ENCODE measurements at places on chromosomes 16 and 17.

- no peak for DNase-seq
Observed at GRCh38 chr16:59909262-59909661, 1175.1 kb upstream of the GOT2 start.

DNA sequence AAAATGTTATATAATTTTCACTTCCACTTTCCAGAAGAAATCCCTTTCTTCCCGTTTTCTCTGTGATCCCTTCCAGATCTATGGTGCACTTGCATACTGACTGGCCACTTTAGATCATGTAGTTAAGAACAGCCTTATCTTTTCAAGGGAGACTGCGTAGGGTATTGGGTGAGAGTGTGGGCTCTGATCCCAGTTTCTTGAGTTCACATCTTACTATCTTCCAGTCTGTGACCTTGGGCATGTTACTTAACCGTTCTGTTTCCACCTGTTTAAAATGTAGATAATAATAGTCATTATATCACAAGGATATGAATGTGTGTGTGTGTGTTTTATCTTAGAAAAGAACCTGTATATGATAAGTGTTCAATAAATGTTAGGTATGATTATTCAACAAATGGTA, 83.7 kb downstream of the TANGO6 start:
- DNase-seq, result no peak

- no peak for DNase-seq
Observed at GRCh38 chr16:85441189-85441889, 171.8 kb upstream of the GSE1 start.

GRCh38 chr16:25051406-25052150, 36.4 kb upstream of the ARHGAP17 start:
- DNase-seq, result no peak

- DNase-seq, result no peak
Observed at GRCh38 chr17:41199421-41200078, 9.9 kb downstream of the KRTAP9-1 start.

DNA sequence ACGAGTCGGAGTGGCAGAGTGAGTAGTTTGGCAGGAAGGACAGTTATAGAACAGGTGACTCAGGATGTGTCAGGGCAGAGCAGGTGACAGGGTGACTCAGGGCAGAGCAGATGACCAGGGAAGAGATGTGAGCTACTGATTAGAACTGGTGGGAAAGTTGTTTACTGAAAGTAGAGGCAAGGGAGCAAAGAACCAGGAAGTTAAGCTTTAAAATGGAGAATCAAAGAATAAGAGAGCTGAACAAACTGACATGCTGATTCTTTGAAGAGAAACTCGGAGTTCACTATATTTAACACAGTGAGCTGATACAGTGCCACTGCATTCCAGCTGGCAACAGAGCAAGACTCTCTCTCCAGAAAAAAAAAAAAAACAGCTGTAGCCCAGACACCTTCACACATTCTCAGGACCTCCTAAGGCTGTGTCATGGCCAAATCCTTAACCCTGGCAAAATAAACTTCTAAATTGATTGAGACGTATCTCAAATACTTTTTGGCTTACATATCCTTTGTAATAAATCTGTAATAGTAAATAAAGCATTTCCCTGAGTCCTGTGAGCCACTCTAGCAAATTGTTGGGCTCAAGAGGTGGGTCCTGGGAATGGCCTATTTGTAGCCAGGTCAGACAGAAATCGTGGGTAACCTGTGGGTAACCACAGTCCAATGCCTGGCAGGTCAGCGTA, 12.3 kb upstream of the UBE2I start:
- no peak for DNase-seq

GRCh38 chr16:55832773-55833691, at the start of gene CES1:
Gene CES1, minus strand, starts transcription at chr16:55833096. Its CDS starts 41 bp downstream, at chr16:55833055.
- DNase-seq, result no peak

GRCh38 chr16:78984324-78984723, 616.2 kb downstream of the MAF start:
- DNase-seq, result no peak

- DNase-seq, result no peak
Observed at GRCh38 chr16:20875355-20875650, 24.9 kb downstream of the DCUN1D3 start.

- no peak for DNase-seq
Observed at GRCh38 chr16:66923866-66924265, 1.5 kb downstream of the RRAD start.

DNA sequence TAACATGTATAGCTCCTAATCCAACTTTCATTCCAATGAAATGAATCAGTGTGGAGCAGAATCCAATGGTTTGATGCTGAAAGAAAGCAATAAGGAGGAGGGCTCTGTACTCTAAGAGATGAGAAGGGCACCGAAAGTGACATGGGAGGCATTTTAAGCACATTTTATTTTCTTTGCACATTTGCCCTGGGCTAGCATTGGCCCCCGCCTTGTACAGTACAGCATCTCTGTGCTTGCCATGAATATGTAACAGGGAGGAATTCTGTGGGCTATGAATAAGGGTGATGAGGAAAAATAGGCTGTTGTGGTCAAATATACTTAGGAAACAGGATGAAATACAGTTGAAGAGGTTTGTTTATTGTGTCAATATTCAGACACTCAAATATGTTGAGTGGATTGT, 45.2 kb upstream of the SHISA6 start:
- DNase-seq, result no peak

DNA sequence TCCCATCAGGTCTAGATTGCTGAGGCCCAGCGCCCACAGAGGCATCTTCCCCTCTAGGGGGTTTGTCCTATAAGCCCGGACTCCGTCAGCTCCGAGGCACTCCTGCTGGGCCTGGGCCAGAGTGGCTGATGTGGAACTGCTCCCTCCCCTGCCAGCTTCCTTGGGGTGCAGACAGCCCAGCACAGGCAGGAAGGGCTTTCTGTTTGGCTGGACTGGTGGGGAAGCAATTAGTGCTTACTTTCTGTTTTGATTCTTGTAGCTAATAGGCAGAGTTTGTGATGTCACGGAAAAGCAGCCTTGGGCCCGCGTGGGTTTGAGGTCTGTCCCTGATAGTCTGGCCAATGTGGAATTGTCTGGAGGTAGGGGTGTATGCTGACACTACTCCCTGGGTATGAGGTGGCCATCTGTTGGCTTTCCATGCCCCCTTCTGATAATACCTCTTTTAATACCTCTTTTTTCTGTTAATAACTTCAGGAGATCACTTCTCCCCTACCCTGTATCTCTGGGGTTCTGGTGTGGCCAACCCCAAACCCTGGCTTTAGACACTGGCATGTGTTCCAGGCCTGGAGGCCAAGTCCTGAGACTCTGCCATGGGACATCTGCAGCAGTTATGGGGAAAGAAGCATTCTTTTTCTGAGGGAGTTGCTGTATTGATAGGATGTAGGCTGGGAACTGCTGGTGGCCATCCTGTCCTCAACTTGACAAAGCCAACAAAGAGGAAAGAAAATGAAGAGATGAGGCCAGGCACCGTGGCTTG, 190.9 kb downstream of the RAB11FIP4 start:
- DNase-seq, result no peak

GRCh38 chr17:18248300-18248731, 10.2 kb downstream of the FLII start:
- DNase-seq, result peak; percentile 27

- DNase-seq, result no peak
Observed at GRCh38 chr17:68353111-68353521, 61.8 kb downstream of the ARSG start.

DNA sequence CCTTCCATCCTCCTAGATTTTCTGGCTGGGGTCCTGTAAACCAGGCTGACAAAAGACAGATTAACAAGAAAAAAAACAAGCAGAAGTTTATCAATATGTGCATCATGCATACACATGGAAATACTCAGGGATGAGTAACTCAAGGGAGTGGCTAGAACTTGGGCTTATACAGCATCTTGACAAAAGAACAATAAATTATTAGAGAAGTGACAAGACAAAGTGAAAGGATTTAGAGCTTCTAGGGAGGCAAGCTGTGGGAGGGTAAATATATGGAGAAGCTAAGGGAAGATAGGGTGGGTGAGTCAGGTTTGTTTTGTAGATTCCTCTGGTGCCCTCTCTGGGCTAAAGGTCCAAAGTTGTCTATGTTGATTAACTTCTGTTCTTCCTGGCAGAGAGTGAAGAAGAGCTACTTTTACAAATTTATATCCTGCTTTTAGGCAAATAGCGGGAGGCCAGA, 48.0 kb upstream of the NDRG4 start:
- no peak for DNase-seq

GRCh38 chr16:53966821-53967571, 263.0 kb downstream of the FTO start:
- no peak for DNase-seq

GRCh38 chr17:32258383-32259140, 7.1 kb upstream of the RHBDL3 start:
- DNase-seq, result no peak

GRCh38 chr17:49180998-49181635, 29.3 kb downstream of the GNGT2 start:
- no peak for DNase-seq

DNA sequence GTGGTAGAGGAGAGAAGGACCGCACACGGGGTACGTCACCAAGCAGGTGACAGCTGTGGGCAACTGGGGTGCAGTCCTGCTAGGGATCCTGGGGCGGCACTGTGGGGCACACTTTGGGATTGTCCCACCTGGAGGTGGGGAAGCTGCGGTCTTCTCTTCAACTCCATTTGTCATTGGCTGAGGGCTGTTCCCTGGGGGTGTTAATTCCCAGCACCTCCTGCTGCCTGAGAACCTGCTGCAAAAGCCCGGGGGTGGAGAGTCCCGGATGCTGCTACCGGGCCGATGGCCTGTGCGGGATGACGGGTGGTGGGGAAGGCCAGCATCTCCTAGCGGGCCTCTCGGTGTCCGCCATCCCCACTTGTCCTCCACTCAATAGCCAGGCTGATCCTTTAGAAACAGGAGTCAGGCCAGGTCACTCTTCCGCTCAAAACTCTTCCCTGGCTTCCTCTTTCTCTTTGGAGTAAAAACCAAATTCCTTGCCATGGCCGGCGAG, 100.2 kb downstream of the CYLD start:
- DNase-seq, result no peak
